Activated CD8-positive, alpha-beta memory T cell treated with anti-CD3 and anti-CD28 coated beads for 1 hour (primary cell): ENCODE measurements at places on chromosomes 2 and 18.

DNA sequence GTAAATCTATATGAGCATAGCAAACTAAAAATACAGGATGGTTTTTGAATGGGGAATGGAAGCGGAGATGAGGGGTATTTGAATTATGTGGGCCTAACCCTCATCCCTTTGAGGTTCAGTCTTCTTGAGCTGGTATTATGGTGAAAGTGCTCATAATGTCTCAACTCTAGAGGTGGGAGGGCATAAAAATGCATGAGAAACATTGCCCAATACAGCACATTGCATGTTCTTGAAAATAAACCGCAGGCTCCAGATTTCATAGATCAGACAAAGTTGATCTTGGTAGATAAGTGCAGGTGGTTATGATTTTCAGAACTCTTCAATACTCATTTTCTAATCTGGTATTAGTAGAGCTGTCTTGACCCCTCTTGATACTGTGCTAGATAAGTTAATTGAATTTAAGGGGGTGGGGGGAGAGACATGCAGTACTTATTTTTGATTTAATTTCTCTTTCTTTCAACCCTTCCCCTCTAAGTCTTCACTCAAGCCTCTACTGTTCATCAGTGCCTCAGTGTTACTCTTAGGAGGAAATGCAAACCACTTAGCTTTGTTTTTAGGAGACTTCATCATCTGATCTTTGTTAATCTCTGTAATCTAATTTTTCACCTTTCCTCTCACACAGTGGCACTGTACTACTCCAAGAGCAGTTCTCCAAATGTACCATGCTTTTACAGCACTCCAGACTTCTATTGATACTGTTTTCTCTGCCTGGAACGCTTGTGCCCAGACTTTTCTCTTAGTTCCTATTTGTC is 22.2 kb downstream of the XRCC5 start:
- DNase-seq, result no peak

GRCh38 chr2:145253492-145253891 is 733.6 kb upstream of the ZEB2 start:
- DNase-seq, result no peak

GRCh38 chr2:165640247-165640929 is 153.7 kb downstream of the GALNT3 start:
- DNase-seq, result no peak

GRCh38 chr2:177396703-177397460 is 4.3 kb downstream of the AGPS start:
- no peak for DNase-seq

- DNase-seq, result no peak
These were observed 479.3 kb downstream of the IRS1 start for GRCh38 chr2:226320076-226320948.

- no peak for DNase-seq
These were observed 125.5 kb upstream of the UGP2 start for GRCh38 chr2:63716146-63716545.

GRCh38 chr2:217875556-217876252 is 127.1 kb downstream of the TNS1 start:
- no peak for DNase-seq

GRCh38 chr18:54742120-54742519 is 86.2 kb upstream of the RAB27B start:
- DNase-seq, result no peak

GRCh38 chr2:203737360-203737759 is 30.9 kb downstream of the CD28 start:
- no peak for DNase-seq

DNA sequence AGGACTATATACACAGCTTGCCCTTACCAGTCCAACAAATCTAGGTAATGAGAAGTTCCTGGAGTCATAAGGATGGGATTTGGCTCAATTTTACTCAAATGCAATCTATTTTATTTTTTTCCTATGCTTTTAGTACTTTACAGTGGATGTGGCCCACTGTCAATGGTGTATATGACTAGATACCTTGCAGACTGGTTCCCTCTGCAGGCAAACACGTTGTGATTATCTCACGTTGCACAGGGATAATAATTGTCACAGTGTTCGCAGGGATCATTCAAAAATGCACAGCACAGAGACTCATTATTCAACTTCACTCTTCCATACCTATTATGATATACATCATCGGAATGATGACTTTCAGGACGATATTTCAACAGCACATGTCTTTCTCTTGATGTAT is 359.7 kb downstream of the MBD2 start:
- DNase-seq, result no peak

GRCh38 chr2:85868822-85869221 is 20.0 kb downstream of the ST3GAL5 start:
- DNase-seq, result no peak

DNA sequence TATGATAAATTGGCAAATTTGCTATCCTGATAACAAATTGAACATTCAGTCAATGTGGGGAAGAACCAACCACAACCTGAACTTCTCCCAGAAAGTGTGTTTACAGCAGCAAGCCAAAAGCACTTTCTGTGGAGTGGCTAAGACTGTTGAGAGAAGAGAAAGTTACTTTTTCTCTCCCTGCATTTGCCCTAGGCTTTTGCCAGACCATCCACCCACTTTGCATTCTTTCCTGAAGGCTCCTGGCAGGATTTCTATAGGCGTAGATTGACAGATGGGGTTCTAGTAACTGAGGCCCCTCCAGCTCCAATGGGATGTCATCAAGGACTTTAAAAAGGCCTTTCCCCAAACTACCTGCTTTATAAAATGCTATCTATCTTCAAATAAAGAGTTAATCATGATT is 215.2 kb downstream of the GULP1 start:
- DNase-seq, result no peak

GRCh38 chr2:146031158-146031557 is 1511.2 kb upstream of the ZEB2 start:
- no peak for DNase-seq

DNA sequence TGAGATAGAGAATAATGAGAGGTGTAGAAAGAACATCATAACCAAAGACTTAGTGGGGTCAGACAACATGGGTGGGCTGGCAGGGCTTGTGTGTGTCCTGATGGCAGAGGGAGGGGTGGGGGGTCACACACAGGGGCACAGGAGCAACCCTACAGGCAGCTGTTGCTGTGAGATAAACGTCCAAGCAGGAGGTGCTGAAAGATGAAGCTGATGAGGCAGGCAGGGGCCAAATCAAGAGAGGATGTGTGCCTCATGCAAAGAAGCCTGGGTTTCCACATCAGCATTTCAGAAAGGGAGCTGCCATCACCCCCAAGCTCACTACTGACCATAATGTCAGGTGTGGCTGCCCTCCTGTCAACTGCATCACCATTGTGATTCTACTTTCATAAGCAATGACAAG is 16.0 kb upstream of the SKA1 start:
- DNase-seq, result no peak

GRCh38 chr2:105882341-105882740 is 137.6 kb downstream of the NCK2 start:
- no peak for DNase-seq

GRCh38 chr2:178006710-178007109 is 65.9 kb downstream of the PDE11A start:
- no peak for DNase-seq

DNA sequence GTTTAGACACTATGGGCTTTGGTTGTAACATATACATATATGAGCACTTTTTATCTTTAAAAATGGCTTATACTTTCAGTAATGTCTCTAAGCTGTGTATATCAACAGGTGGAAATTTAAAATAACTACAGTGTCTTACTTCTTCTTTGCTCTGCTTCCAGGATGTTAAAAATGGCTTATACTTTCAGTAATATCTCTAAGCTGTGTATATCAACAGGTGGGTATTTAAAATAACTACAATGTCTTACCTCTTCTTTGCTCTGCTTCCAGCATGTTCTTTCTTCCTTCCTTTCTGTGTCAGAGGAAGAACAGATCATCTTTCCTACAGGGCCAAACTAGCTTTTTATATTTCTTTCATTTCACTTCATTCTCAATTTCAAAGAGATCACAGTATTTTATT is 689.6 kb downstream of the EPHA4 start:
- no peak for DNase-seq

DNA sequence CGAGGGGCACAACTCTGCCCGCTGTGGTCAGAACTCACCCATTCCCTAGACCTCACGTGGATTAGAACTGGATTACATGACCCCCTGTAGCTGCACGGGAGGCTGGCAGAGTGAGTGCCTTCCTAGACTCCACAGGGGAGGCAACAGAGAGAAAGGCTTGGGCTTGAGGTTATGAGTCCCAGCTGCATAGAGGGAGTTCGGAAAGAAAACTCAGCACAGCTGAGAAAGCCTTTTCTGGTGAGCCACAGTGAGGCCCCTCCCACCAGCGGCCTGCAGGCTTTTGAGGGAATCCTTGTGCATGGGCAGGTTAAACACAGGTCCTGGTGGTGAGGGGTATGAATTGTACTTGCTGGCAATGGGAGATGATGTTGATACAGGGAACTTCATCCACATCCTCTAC is 217.3 kb downstream of the FHOD3 start:
- no peak for DNase-seq

- DNase-seq, result no peak
These were observed 107.7 kb downstream of the BCL11A start for GRCh38 chr2:60445684-60446179.

DNA sequence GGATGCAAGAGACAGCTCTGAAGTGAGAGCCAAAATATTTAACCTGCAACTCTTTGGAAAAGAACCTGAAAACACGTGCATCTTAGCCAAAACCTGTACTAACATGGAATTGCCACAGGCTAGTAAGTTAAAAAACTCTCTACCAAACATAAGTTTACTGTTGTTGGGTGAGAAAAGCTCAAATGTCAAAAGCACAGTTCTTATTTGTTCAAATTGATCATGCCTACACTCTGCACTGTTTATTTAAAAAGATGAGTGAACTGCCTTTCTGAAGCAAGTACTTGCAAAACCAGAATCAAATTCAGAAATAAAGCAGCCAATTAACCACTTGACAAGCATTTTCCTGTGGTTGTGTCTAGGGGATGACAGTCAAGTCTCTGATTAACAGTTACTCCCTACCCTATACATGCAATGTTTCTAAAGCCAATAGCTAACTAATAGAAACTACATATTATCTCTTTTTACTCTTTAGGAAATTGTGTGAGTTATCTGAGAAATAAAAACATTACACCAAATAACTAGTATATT is 5.6 kb downstream of the IKZF2 start:
- DNase-seq, result no peak

DNA sequence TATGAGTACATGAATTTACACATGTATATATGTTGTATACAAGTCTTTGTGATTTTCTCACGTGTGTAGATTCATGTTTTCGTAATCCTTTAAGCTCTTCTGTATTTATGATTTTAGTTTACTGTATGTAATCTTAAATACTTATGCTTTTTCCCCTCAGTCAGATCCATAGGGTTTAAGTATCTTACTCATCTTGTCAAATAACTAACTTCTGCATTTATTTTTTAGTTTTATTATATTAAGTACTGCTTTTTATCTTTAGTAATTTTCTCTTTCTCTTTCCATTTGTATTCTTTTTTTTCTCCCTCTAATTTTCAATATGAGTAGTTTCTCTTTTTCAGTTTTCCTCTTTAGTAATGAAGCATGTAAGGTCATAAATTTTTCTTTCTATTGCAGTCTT is 179.4 kb downstream of the LCLAT1 start:
- DNase-seq, result no peak

DNA sequence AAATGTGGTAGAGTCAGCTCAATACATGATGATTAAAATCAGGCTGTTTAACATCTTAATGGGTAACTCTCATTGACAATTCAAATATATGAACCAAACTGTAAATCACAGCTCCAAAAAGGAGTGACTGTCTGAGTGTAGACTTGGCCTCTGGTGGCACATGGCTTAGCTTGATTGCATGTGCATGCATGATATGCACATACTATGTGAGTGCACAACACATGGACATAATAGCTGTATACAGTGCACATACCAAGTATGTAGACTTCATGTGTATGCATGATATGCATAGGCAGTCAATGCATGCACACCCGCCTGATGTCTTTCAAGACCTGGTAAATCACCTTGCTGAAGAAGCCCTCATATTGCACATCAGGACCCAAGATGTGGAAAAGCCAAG is 252.0 kb upstream of the SOX11 start:
- DNase-seq, result no peak

- no peak for DNase-seq
These were observed 480.0 kb upstream of the SYT4 start for GRCh38 chr18:43757273-43757672.

GRCh38 chr2:1813371-1813770 is 69.1 kb upstream of the PXDN start:
- no peak for DNase-seq

DNA sequence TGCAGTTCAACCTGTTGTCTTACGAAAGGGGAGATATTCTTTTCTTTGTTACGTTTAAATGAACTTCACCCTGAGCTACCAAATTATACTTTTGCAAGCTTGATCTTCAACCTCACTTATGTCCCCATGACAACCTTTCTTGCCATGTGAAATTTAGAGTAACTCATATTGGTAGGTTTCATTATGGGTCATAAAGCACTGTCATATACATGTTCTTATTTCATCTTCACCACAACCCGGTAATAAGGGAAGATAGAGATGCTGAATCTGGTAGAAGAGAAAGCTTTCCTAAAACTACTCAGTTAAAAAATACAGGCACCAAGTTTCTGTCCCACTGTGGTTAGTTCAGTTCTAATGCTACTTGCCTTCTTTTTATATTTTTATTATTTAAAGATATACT is 208.5 kb upstream of the NRP2 start:
- DNase-seq, result no peak

- no peak for DNase-seq
These were observed 36.7 kb downstream of the TRABD2A start for GRCh38 chr2:84844141-84844540.

GRCh38 chr2:32558492-32558891 is 69.4 kb upstream of the TTC27 start:
- no peak for DNase-seq

- no peak for DNase-seq
These were observed 118.9 kb upstream of the ARL5A start for GRCh38 chr2:151946899-151947812.

- DNase-seq, result no peak
These were observed 162.9 kb downstream of the FHOD3 start for GRCh38 chr18:36460324-36460850.

GRCh38 chr18:44716697-44717163 is 36.0 kb downstream of the SETBP1 start:
- no peak for DNase-seq

GRCh38 chr18:57957210-57957609 is 86.8 kb upstream of the NEDD4L start:
- DNase-seq, result no peak

- no peak for DNase-seq
These were observed 19.8 kb downstream of the ORC2 start for GRCh38 chr2:200943527-200944105.

DNA sequence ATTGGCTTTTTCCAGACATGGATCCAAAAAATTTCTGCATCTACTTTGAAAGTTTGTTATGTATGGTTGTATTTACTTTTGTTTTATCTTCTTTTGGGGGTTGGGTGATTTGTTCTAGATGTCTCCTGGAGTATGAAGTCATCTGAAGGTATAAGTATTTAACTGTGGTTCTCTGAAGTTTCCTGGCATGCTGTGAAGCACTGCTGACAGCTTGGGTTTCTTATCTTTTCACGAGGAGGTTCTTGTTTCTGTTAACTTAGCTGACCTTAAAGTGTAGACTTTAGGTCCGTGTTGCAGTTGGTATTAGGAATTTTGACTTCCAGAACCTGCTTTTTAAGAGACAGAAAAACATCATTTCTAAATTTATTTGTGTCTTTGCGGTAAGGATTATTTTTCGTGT is 15.9 kb downstream of the GLS start:
- DNase-seq, result no peak

GRCh38 chr18:80000877-80001276 is 12.5 kb upstream of the TXNL4A start:
- DNase-seq, result no peak

- no peak for DNase-seq
These were observed 336.7 kb upstream of the CNTNAP5 start for GRCh38 chr2:123688231-123688940.
